ENCODE measurements at places on chromosomes 1 and 21.

GRCh38 chr1:80462006-80462405 lies 1338.7 kb upstream of the ADGRL2 start:
- DNase-seq = no peak

DNA sequence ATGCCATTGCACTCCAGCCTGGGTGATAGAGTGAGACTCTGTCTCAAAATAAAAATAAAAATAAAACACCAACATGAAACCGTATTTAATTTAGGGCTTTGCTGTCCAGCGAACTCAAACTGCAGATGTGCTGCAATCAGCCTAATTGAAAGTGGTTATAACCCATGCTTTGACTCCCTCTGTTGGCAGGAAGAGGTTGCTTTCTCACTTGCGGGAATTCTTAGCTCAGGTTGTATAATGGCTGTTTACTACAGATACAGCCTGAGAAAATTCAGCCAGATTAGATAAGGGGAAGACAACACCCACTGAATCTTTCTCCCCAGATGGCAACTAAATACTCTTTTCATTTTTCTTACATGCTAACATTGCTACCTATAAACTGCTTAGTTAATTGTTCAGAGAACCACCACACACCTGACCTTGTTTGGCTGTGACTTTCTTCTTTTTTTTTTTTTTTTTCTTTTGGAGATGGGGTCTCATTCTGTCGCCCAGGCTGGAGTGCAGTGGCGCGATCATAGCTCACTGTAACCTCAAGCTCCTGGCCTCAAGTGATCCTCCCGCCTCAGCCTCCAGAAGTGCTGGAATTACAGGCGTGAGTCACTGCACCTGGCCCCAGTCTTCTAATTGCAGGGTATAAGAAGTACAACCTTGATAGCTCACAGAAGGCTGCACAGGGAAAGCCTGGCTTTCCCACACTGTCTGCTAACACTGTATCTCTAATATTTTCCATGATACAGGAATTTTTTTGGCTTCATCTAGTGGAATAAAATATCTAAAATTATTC lies 34.6 kb downstream of the DNTTIP2 start:
- DNase-seq = peak; percentile 54

GRCh38 chr1:76477156-76477555 lies 390.1 kb upstream of the ST6GALNAC5 start:
- DNase-seq = no peak

- peak; percentile 30 for DNase-seq
Observed at GRCh38 chr1:47996060-47996405, 1.2 kb downstream of the TRABD2B start.

DNA sequence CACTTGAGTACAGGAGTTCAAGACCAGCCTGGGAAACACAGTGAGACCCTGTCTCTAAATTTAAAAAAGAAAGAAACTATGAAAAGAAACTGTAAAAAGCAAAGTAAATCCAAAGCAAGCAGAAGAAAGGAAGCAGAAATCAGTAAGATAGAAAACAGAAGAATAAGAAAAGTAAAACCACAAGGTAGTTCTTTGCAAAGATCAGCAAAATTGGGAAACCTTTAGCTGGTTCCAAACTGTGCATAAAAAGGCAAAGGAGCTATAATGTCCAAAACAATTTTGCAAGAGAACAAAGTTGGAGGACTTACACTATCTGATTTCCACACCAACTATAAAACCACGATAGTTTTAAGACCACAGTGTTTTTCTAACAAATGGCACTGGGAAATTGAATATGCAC lies 218.8 kb downstream of the RPS6KC1 start:
- DNase-seq = no peak

- no peak for DNase-seq
Observed at GRCh38 chr1:200275415-200275814, 134.4 kb downstream of the ZNF281 start.

GRCh38 chr1:246755419-246755818 lies 31.2 kb downstream of the SCCPDH start:
- no peak for DNase-seq

DNA sequence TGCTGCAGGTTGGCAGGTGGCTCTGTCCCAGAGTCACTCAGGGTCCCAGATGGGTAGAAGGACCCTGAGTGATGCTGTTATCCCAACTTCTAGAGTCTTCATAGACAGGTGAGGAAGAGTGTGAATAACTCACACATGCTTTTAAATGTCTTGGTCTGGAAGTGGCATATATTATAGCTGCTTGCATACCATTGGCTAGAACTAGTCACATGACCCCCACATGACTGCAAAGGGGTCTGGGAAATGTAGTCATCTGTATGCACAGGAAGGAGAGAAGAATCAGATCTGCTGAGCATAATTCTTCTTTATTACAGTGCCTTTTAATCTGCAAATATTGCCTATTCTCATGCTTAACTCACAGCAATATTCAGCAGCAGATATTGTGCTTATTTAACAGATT lies 28.2 kb upstream of the KLHDC7A start:
- peak; percentile 43 for DNase-seq

GRCh38 chr1:27517907-27518718 lies 28.1 kb upstream of the WASF2 start:
- no peak for DNase-seq

DNA sequence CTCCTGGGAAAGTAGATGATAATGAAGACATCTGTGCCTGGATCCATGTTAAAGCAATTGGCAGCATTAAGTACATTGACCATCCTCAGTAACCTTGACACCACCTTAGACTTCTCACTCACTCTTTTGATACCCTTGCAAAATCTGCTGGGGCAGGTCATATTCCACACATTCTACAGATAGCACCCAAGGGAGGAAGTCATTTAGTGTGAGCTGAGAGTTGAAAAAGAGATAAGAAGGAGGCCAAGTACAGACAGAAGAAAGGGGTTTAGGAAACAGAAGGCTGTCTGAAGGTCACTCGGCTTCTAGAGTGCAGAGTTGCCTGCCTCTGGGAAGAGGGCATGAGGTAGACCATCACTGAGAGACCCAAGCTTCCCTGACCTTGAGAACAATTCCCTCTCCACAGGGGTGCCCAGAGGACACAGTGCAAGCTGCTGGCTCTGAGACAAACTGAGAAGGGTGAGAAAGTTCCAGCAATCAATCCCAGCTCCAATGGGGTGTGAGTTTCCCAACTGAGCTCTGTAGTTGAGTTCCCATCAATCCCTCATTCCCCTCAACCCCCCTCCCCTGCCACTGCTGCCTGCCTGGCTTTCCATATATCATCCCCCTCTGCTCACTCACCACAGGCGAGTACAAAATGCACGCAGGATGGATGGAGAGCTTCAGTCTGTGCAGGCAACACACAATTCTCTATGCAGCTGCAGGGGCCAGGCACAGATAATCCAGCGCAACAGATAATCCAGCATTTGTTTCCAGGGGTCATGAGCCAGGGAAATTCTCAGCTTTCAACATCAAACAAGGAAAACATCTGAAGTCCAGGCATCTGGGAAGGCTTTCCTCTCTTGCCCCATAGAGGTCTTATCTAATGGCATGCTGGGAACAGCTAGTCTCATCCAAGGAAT lies 7.4 kb upstream of the MOB3C start:
- DNase-seq = no peak

GRCh38 chr1:62025892-62026291 lies 168.8 kb upstream of the L1TD1 start:
- no peak for DNase-seq

- DNase-seq = no peak
Observed at GRCh38 chr1:196302981-196303380, 305.3 kb downstream of the KCNT2 start.

GRCh38 chr1:180975551-180975950 lies 47.1 kb downstream of the STX6 start:
- DNase-seq = no peak

GRCh38 chr1:11334261-11334804 lies 61.3 kb downstream of the UBIAD1 start:
- DNase-seq = no peak

DNA sequence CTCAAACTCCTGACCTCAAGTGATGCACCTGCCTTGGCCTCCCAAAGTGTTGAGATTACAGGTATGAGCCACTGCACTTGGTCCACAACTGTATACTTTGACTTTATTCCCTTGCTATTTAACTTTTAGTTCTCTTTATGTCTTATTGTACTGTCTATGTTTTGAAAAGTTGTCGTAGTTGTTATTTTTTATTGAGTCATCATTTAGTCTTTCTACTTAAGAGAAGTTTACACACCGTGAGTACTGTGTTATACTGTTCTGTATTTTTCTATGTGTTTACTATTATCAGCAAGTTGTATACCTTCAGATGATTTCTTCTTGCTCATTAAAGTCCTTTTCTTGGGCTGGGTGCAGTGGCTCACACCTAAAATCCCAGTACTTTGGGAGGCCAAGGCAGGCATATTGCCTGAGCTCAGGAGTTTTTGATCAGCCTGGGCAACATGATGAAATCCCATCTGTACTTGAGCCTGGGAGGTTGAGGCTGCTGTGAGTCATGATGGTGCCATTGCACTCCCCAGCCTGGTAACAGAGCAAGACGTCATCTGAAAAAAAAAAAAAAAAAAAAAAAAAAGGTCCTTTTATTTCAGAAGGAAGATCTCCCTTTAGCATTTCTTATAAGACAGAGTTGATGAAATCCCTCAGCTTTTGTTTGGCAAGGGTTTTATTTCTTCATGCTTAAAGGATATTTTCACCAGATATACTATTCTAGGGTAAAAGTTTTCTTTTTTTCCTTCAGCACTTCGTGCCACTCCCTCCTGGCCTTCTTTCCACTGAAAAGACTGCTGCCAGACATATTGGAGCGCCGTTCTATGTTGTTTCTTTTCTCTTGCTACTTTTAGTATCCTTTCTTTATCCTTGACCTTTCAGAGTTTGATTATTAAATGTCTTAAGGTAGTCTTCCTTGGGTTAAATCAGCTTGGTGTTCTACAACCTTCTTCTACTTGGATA lies 47.6 kb downstream of the TNFSF18 start:
- no peak for DNase-seq

DNA sequence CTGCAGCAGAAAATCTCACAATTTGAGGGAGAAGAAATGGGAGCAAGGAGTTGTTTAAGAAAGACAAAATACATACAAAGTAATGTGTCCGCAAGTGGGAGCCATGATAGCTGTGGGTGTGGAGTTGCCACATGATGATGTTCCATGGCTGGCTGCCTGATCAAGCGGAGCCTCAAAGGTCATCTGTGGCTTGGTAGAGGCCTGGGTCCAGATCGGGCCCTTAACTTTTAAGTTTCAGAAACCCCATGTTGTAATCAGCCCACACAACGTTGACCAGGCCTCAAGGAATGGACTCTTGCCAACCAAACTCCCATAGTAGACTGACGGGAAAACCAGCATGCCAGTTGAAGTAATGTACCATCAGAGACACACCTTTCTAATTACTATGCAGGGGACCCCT lies 64.7 kb upstream of the ANGPTL1 start:
- no peak for DNase-seq

GRCh38 chr1:226912587-226913176 lies 27.4 kb upstream of the COQ8A start:
- peak; percentile 89 for DNase-seq

GRCh38 chr1:94039514-94039870 lies 81.5 kb downstream of the ABCA4 start:
- DNase-seq = peak; percentile 75

All from H9 (cell line).